ENCODE measurements at places on chromosomes 7 and 10.

DNA sequence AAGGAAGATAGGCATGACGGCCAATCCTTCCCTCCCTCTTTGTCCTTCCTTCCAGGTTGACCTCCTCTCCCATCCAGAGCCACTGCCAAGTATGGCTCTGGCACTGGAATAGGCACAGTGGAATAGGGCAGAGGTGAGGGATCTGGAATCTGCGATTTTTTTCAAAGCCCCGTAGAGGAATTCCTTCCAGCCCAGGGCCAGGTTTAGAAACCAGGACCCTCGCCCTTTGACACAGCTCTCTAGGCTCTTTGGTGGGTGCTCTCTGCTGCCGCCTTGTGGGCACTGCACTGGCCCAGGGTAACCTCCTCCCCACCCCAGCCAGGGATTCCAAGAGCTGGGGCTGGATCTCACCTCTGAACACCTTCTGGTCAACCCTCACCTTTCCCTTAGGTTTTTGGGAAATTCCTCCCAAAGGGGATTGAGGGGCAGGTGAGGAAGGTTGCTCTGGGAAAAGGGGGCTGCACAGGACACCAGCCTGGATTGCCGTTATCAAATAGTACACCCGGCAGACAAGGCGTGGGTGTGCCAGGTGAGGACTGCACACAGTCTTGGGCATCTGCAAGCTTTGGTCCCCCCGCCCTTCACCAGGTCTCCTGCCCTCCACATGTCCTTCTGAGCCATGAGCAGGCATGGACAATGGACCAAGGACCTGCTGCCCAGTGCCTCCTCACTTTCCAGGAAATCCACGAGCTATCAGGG lies 22.8 kb downstream of the C10orf105 start:
- DNase-seq = peak; percentile 90

DNA sequence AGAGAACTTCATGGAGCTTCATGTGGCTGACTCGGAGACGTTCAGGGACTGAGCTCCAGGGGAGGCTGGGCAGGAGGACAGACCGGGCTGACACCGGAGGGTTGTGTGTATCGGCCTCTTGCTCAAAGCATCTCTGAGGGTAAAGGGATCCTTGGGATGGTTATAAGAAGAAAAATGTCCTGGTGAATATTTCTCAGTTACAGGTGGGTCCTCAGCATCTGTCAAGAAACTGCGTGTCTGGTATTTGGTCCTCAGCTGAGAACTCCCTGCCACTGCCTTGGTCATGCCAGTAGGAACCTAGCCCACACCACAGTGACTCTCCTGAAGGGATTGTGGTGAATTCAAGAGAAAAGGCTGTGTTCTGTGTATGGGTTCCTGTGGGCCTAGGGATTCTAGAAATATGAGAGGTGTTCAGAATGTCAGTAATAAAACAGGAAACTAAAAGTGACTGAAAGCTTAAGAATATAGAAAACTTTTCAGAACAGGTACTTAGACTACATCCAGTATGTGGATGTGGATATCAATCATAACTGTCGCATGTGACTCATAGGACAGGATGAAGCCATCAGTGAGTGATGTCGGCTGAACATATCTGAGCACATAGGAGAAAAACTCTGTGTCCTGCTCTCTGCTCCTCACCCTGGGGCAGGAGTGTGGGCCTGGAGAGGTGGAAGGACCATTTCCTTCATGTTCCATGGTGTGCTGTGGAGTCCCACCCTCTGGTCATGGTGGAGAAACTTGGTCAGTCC lies 28.4 kb downstream of the MBL2 start:
- no peak for DNase-seq

DNA sequence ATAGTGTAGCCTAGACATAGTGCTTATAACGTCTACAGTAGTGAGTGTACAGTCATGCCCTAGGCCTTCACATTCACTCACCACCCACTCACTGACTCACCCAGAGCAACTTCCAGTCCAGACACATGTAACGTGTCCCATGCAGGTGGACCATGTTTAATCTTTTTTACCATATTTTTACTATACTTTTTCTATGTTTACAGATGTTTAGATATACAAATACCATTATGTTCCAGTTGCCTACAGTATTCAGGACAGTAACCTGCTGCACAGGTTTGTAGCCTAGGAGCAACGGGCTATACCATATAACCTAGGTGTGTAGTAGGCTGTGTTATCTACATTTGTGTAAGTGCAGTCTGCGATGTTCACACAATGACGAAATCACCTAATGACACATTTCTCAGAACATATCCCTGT lies 11.0 kb downstream of the MPP7 start:
- no peak for DNase-seq

- DNase-seq = no peak
Measured at GRCh38 chr7:35971133-35971891, 170.5 kb downstream of the SEPTIN7 start.

GRCh38 chr10:128422190-128422589 lies 296.0 kb upstream of the MKI67 start:
- DNase-seq = no peak

DNA sequence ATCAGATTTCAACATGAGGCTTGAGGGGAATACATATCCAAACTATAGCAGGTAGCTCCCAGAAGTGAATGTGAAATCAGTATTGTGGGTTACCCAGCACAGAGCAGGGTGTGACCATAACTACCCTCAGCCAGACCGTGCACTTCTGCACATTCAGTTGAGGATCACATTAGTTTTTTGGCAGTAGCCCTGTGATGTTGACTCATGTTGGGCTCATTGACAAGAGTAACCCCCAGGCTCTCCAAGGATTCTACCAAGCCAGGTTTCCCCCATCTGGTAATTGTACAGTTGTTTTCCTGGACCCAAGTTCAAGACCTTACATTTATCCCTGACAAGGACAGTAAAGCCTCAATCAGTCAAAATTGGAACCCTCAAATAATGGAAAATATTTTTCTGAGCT lies 11.7 kb upstream of the CPA4 start:
- no peak for DNase-seq

DNA sequence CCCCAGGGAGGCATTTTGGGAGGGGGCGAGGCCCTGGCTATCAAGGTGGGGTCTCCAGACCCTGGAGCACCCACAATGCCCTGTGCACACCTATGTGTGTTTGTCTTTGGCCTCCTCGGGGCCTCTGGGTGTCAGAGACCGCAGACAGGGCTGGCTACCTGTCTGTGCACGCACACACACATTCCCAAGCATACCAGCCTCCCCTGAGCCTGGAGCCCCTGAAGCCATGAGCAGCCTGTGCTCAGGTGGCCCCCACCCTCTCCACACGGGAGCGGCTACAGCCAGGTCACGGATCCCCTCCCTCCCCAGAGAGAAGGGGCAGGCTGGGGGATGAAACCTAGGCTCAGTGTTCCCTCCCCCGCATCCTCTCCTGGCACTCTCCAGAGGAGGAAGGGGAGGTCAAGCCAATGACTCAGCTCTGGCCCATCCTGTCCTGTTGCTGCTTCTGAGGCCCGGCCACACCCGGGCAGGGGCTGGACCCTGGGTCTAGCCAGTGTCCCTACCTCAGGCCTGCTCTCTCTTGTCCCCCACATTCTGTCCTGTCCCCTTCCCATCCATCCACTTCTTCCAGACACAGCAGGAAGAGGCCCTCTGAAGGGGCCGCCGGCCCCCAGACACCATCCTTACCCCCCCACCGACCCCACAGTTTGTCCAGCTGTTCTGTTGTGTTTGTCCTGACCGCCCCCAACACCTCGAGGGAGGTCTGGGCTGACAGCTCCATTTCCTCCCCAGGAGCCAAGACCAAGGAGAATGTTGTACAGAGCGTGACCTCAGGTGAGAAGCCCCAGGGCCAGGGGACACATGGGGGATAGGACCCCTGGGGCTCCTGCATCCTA lies 720 bp downstream of the SNCG start:
- peak; percentile 51 for DNase-seq

DNA sequence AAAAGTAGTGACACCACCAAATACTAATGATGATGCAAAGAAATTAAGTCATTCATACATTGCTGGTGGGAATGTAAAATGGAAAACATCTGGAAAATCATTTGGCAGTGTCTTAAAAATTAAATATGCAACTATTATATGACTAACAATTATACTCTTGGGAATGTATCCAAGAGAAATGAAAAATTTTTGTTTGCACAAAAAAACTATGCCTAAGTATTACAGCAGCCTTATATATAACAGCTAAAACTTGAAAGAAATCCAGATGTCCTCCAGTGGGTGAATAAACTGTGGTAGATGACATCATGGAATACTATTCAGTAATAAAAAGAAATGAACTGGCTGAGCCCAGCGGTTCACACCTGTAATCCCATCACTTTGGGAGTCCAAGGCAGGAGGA lies 132.0 kb downstream of the NEBL start:
- no peak for DNase-seq

DNA sequence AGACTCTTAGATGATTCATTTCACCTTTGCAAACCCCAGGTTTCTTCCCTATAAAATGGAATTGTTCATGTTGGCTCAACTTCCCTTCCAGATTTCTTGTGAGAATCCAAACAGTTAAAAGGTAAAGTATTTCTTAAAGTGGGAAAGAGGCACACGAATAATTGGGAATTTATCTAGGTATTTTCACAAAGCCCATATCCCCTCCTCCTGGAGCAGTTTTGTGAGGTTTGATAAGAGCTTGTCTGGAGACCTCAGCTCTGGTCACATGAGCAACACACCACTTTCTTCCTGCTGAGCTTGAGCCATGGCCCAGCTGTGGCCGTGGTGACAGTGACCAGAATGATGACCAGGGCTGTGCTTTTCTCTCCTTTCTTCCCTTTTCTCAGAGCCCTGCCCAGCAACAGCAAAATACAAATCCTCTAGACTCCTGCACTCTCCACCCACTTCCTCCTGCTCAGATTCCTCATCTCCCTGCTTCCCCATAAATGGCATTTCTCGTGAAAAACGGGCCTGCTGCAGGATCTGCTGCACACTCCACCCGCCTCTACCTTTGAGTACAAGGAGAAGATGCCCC lies 87.7 kb downstream of the PIK3CG start:
- no peak for DNase-seq

DNA sequence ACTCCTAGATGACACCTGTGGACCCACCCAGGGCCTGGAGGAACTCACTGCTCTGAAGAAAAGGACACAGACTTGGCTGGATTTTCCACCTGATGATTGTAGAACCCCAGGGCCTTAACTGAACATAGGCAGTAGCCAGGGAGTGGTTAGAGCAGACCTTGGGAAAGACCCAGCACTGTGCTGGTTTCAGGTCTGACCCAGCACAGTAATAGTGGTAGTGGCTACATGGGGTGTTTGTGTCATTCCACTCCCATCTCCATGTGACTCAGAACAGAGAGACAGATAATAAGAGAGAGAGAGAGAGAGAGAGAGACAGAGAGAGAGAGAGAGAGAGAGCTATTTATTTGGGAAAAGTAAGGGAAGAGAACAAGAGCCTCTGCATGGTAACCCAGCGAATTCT lies 239.1 kb upstream of the MEOX2 start:
- no peak for DNase-seq

DNA sequence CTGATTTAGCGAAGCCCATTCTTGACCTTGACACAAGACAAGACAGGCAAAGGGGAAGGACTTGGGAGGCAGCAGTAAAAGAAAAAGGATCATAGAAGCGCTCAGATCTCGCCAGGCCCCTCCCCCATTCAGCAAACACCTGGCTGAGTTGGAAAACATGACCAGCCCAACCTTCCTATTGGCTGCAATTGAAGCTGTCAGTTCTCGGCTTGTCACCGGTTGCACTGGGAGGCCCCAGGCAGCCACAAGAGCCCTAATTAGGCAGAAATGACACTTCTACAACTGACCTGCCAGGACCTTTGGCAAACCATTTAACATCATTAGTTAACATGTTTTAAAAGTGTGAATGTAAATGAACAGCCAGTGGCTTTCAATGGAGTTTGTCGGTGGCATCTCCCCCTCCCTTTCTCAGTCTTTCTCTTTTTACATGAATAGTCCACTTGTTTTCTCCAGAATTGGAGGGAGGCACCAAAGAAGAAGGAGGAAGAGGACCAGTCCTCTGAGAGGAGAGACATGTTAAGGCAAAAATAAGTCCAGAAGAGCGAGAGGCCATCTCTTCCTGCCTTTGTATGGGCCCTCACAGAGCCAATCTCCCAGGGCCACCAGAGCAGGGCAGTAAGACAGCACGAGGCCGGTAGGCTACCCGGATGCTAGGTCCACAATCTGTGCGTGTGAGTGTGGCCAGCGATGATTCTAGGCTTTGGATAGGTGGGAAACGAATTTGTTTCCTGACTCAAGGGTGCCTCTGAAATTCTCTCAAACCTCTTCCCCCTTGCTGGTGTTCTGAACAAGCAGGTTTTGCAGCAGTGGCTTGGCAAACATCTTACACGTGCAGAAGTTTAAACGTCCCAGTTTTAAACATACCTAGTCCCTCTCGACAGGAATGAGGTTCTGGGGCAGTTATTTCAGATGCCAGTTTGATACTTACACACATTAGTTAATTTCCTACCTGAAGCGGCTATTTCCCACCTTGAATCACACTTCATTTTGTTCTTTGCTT lies 15.0 kb upstream of the ENO4 start:
- peak; percentile 69 for DNase-seq

GRCh38 chr7:146129296-146129695 lies 12.7 kb downstream of the CNTNAP2 start:
- DNase-seq = peak; percentile 6

GRCh38 chr10:11140963-11141362 lies 123.3 kb downstream of the CELF2 start:
- DNase-seq = no peak

DNA sequence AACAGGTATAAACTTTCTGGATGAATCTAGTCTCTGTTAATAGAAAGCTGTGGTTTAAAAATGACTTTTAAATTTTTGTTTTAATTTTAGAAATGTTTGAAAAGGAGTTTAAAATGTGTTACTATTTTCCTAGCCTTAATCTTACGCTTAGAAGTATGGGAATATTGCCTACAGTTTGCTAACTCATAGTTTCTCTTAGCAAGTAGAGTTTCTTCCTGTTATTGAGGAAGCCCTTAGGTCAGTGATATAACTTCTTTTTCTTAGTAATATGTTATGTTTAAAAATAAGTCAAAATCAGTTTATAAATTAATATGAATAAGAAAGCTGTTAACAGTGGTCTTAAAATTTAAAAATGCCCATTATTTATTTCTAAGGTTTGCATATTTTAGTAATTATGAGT lies 3.1 kb downstream of the STARD3NL start:
- no peak for DNase-seq

DNA sequence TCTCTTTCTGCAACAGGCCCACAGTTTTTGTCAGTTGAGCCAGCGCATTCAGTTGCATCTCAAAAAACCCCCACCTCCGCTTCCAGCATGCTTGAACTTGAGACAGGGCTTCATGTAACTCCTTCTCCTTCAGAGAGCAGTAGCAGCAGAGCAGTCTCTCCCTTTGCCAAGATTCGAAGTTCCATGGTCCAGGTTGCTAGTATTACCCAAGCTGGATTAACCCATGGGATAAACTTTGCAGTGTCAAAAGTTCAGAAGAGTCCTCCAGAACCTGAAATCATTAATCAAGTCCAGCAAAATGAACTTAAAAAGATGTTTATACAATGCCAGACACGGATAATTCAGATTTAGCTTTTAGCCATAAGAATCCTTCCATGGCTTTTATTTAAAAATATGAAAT lies 45.2 kb downstream of the MCMBP start:
- DNase-seq = no peak

GRCh38 chr7:27104341-27105058 lies 2.0 kb upstream of the HOXA2 start:
- DNase-seq = no peak
